8988T (cell line): ENCODE measurements at places on chromosomes 7 and 10.

DNA sequence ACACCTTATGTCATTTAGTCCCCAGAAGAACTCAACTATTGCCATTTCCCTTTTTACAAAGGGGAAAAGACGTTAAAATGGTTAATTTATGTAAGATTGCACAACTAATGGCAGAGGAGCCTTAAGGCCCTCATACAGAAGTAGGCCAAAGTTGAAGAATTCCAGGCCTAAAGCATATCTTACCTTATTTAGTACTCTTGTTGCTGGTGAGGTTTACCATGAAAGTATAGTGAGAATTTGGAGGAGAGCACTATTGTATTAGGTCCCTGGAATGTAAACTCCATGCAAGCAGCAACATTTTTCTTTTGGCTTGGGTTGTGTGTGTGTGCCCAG, 731 bp upstream of the CRPPA start:
- no peak for DNase-seq

- no peak for DNase-seq
These were observed 74.2 kb downstream of the EGFR start for GRCh38 chr7:55092975-55093373.

DNA sequence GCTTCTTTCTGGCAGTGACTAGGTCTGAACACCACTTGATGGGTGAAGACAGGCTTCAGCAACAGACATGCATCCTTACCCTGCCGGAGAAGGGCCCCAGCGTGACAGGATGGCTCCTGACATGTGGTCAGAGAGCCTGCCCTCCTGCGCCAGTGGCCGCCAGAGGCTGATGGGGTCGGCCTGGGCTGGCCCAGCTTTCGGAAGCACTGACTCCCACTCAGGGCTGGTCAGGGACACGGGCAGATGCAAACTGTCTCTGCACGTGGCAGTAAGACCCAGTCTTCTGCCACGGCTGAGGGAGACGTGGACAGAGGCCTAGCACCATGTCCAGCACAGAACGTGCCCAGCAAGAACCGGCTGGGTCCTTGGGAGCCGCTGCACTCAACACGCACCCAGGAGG, 10.2 kb downstream of the TUBGCP2 start:
- no peak for DNase-seq

DNA sequence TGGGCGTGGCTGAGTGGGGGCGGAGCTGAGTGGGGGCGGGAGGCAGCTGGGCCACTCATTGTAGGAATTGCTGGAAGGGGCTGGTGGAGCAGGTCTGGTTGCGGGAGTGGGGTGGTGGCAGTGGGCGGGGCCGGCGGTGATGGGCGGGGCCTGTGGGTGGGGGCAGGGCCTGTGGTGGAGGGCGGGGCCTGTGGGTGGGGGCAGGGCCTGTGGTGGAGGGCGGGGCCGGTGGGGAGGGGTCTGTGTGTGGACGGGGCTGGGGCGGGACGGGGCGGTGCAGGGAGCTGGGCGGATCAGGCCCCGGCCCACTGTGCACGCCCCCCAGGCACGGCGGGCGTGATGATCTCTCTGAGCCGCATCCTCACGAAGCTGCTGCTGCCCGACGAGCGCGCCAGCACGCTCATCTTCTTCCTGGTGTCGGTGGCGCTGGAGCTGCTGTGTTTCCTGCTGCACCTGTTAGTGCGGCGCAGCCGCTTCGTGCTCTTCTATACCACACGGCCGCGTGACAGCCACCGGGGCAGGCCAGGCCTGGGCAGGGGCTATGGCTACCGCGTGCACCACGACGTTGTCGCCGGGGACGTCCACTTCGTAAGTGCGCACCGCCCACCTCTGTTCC, 14.0 kb downstream of the SLC29A4 start:
- no peak for DNase-seq

DNA sequence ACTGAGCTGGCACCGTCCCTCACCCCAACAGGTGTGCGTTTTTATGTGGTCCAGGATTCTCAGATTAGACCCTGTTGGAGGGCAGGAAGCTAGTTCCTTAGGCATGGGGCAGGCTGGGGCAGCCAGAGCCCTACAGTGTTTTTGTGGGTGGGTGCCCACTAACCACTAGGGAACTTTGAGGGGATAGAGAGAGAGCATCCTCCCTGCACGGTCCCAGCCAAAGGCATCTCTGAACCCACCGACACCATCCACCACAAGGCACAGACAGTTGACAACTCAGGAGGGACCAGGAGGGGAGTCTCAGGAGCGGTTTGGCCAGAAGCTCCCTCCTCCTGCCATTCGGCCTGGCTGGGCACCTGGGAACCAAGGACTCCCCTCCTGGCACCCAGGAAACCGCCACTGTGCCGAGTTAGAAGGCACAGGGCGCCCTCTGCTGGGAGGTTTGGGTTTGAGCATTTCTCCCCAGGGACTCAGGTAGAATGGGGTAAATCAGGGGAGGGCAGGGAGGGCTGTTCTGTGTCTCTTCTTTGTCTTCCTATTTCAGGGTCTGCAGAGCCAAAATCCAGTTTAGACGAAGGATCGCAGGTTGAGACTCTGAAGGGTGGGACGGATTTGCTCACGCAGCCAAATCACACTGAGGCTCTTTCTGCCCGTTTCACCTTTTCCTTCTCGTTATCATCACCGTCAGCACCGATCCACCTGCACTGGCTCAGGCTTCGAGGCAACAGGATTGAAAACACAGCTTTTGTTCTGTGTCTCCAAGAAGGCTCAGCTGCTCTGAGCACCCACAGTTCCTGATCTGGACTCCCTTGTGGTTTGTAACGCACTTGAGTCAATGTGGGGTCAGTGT, 84.8 kb upstream of the COL13A1 start:
- peak; percentile 82 for DNase-seq

DNA sequence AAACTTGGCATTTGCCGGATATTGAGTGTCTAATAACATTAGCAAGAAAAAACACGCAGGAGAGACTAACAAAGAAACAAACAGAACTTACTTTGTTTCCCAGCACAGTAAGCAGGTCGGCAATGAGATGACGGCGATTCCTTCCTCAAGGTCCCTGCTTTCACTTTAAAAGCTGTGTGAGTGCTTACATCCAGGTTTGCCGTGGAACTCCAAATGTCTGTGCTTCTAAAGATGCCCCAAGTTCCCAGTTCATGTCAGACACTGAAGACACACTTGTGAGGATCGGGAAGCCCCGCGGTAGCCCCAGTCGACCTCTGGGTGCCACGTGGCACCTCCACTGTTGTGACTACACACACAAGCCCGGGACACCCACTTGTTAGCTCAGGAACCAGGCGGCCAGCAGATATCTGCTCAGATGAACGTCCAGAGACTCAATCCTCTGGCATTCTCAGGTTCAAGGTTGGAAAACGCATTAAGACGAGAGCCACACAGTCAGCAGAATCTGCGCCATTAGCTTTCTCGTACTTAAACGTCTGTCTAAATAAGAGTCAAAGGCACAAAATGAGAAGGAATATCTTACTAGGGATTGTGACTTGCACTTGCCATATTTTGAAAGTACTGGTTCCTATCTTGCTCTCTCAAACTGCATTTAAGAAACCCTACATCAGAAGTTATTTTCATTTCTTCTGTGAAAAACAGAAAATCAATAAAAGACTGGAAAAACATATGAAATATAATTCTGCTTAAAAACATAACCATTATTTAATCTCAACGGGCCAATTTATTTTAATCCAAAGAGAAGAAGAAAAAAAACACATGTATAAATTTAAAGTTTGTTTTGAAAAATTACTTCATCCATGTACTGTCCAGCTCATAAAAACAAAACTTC, 207.6 kb upstream of the KLF14 start:
- DNase-seq = no peak

GRCh38 chr10:3497581-3497980, 287.4 kb downstream of the KLF6 start:
- DNase-seq = no peak

GRCh38 chr10:91317541-91317940, 92.6 kb upstream of the HECTD2 start:
- DNase-seq = no peak

DNA sequence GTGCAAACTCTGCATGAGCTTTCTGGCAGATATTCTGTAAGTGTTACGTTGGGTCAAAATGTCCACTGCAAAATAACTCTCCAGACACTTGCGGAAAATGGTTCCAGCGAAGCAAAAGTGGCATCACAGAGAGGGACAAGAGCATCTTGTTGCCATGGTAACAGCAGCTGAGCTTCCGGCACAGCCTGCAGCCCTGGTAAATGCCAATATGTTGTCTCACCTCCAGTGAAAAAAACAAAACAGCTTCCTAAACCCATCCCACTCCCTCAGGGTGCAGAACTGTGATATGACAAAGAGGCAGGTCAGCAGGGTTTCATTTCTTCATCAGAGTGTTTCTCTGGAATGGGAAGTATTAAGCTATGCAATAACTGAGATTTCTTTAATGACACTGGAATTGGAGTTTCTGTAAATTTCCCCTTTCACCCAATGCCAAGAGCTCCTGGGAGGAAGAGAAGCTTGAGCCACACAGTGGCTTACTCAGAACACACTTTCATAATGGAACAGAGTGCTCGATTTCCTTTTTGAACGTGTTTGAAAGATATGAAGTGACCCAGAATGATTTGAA, 65.6 kb downstream of the FOXI2 start:
- DNase-seq = no peak

GRCh38 chr10:132386419-132386831, 10.6 kb upstream of the PWWP2B start:
- peak; percentile 46 for DNase-seq

DNA sequence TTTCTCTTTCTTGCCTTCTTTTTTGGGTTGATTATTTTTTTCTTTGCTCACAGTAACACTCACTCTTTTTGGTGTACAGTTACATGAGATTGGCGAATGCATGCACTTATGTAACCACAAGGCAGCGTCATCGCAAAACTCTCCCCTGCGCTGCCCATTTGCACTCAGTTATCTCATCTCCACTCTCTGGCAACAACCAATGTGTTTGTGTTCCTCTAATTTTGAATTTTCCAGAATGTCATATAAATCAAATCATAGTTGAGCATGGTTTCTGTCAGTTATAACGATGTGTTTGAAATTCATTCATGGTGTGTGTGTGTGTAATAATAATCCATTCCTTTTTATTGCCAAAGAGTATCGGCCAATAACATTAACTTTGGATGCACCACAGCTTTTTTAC, 23.0 kb upstream of the IGFBP3 start:
- no peak for DNase-seq

DNA sequence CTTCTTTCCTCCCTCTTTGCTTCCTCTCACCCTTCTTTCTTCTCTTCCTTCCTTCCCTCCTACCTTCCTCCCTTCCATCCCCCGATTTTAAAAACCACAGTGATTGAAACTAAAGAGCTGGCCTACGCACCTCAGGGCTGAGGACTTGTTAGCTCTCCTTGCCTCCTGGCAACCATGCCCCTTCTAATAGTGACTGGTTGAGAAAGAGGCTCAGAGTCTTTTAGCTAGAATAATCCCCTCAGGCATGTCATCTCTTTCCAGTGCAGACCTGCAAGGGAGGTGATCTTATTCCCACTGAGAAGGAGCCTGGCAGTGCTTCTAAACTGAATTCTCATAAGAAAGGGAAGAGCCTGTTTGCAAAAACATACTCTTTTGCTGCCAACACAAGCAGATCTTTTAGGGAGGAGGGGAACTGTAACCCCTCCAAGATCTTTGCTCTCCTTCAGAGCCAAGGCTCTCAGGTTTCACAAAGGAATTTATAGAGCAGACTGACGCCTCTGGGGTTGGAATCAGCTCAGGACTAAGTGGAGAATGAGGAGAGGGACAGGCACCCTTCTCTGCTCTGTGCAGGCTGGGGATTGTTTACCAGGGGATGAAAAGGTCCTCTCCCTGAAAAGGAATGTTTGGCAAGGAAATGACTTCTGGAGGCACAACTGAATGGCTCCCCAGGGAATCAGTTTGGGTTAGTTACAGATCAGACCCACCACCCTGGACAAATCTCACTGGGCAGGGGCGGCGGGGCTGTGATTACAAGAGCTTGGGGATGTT, 9.4 kb upstream of the ANKRD1 start:
- DNase-seq = no peak

- no peak for DNase-seq
These were observed 11.4 kb downstream of the ACTR1A start for GRCh38 chr10:102491136-102491535.

DNA sequence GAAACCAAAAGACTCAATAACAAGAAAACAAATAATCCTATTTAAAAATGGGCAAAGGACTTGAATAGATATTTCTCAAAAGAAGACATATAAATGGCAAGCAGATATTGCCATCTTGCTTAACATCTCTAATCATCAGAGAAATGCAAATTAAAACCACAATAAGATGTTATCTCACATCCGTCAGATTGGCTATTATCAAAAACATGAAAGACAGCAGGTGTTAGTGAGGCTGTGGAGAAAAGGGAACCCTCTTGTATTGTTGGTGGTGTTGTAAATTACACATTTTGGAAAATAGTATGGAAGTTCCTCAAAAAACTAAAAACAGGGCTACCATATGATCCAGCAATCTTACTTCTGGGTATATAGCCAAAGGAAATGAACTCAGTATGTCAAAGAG, 25.7 kb downstream of the OPALIN start:
- DNase-seq = no peak

DNA sequence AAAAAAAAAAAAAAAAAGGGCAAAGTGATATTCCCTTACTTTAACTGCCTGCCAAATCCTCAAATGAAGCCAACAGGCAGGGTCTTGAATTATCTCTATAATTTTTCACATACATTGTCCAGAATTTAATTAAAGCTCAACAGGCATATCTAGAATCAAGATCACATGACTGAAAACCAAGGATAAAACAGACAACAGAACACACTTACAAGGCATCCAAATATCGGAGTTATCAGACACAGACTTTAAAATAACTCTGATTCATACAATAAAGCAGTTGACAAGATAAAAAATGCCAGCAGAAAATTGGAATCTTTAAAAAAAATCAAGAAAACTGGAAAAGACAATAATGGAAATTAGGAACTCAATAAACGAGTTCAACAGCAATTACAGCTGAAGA, 10.7 kb downstream of the CYTH3 start:
- DNase-seq = no peak

- DNase-seq = no peak
These were observed 628.8 kb downstream of the SUGCT start for GRCh38 chr7:40763319-40764287.

DNA sequence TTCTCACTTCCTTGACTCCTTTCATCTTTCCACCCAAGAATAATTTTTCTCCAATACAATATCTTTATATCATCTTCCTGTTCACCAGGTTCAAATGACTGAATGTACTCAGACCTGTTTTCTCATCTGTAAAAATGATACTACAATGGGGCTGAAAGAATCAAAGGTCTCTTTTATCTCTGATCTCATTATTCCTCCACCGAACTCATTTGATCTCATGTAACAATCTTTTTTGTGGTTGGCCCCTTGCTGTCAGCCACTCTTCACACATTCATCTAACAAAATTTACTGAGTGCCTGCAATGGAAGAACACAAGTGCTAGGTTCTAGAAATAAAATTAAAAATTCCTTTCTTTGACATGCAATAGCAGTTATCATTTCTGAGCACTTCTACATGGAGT, 65.0 kb downstream of the GRM8 start:
- DNase-seq = no peak
